Stimulated activated CD4-positive, alpha-beta T cell treated with anti-CD3 and anti-CD28 coated beads, Interleukin-12 subunit alpha, Interleukin-12 subunit beta, amount 100 ng/mL, for 48 hours (primary cell): ENCODE measurements at places on chromosomes 11 and 22.

DNA sequence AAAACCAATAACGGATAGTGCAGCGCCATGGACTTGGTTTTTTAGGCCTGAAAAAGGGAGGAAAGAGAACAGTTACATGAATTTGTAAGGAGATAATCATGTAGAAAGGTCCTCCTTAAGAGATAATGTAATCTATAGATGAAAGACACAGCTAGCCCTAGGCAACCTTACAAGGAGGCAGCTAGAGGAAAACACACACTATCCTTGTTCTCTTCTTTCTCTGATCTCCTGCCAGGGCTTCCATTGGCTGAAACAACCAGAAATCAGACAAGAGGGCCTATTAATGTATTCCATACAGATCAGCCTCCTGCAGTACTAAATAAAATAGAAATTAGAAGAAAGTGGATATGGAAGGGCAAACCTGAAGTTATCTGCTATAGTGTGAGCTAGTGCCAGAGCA is 53.0 kb downstream of the KCNA4 start:
- no peak for DNase-seq

GRCh38 chr11:122313581-122313980 is 197.6 kb upstream of the BLID start:
- no peak for DNase-seq

DNA sequence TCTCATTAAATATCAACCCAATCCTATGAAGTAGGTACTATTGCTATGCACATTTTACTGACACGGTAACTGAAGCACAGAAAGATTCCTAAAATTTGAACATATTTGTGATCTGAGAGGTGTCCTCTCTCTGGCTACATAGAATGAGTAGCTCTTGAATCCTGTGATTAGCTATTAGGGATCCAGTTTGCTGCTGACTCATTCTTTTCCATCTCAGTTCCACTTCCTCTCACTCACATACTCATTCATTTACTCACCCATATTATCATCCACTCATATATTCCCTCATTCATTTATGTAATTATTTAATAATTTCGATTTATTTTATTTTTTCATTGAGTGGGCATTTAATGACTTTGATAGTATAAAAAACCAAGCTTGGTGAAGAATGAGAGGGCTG is 42.7 kb downstream of the OR5B17 start:
- no peak for DNase-seq

GRCh38 chr22:43720716-43721115 is 91.4 kb downstream of the EFCAB6 start:
- DNase-seq: no peak

- no peak for DNase-seq
Observed at GRCh38 chr11:102283116-102283485, 34.2 kb upstream of the BIRC3 start.

GRCh38 chr11:117918366-117919255 is 10.6 kb downstream of the TMPRSS13 start:
- DNase-seq: no peak

DNA sequence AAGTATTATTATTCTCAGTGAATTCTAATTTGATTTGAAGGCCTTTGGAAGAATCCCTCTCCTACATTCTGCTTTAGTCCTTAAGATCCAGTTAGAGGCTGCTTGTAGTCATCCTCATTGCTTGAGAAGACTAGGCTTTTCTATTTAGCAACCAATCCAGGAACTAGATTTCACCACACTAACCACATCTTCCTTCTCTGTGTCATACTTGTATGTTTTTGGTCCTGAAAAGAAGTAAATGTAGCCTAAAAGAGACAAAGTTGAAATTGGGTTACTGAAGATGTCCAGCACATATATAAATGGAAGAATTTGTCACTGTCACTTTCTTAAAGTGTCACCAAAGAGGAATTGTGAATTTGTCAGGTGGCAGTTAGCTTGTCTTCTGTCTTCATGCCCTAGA is 46.6 kb upstream of the MMP7 start:
- no peak for DNase-seq

DNA sequence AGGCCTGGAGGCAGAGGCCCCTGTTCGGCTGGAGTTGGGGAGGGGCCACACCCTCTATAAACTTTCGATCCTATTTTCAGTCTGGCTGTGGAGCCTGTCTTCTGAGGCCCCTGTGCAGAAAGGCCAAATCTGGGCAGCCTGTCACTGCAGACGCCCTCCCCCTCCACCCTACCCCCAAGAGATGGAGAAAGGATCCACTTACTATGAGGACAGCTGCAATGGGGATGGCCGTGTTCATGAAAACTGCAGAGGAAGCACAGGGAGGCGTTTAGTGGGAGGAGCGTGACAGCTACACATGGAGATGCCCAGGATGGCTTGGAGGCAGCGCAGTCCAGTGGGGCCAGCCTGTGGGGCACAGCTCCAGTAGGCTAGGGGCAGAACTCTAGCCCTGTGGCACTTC is 43.5 kb upstream of the KCNJ11 start:
- no peak for DNase-seq

GRCh38 chr11:26228778-26229177 is 103.2 kb upstream of the ANO3 start:
- no peak for DNase-seq

DNA sequence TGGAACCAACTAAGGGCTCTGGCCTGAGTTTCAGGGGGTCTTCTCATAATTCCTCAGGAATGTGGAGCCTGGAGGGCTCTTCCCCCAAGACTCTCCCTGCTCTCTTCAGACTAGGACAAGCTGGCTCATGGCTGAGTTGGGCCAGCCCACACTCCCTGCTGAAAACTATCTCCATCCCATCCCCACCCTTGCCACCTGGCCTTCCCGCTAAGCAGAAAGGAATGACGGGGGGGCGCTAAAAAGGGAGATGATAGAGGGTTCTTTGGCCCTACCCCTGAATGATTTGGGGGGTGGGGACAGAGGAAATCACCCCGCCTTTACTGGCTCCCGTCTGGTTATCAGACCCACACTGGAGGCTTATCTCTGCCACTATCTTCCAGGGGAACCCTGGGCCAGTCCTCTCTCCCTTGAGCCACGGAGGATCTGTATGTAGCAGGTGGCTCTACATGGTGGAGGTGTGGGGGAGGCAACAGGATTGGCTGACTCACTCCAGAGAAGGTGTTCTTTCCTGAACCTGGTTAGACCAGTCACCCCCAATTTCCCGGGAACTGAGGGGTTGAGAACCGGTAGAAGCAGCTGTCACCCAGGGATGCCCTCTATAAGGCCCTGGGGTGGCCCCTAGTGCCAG is 5.7 kb downstream of the SMTN start:
- DNase-seq: no peak

- DNase-seq: no peak
Observed at GRCh38 chr11:36467916-36468315, 42.2 kb downstream of the TRAF6 start.

- DNase-seq: no peak
Observed at GRCh38 chr11:76624500-76625379, 45.8 kb downstream of the LRRC32 start.

DNA sequence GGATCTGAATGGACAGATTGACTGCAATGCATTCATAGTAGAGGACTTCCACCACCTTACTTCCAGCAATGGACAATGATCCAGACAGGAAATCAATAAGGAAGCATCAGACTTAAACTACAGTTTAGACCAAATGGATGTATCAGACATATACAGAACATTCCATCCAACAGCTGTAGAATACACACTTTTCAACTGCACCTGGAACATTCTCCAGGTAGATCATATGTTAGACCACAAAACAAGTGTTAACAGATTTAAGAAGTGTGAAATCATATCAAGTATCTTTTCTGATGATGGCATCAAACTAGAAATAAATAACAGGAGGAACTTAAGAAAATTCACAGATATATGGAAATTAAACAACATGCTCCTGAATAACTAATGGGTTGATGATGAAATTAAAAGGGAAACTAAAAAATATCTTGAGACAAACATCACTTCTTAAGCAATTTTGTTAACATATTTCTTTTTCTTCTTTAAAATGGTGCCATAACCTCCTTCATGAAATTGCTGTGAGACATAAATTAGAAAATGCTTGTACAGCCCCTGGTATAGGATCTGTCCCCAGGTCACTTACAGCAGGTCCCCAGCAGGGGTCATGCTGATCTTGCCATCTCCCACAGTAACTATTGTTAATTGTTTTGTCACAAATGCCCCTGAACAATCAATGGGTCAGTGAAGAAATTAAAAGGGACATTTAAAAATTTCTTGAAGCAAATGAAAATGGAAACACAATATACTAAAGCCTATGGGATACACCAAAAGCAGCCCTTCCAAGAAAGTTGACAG is 100.0 kb upstream of the OR4B1 start:
- DNase-seq: no peak
